Endothelial cell of umbilical vein (primary cell): ENCODE measurements at places on chromosomes 5 and 9. TPM values are rescaled to one million over a fixed set of nuclear protein-coding genes. Genes with fewer than 3 reads are reported as not detected.

The RRAGA gene
- total RNA-seq, result 78.5 and 81.2 TPM in 2 replicates

The GPSM1 gene
- 42.8 and 47.1 TPM in 2 replicates for total RNA-seq

The NIPAL4 gene
- total RNA-seq, result not detected in 2 replicates

The CARD6 gene
- total RNA-seq, result 21.1 and 23.8 TPM in 2 replicates

The PCDHB9 gene
- total RNA-seq, result 0.16 and 0.20 TPM in 2 replicates

The PCDHB12 gene
- 0.18 and 0.20 TPM in 2 replicates for total RNA-seq

The NEUROG1 gene
- not detected in 2 replicates for total RNA-seq

The GHR gene
- 0.27 and 0.39 TPM in 2 replicates for total RNA-seq

The ATP6V1G1 gene
- 78.9 and 82.0 TPM in 2 replicates for total RNA-seq

The SLC25A2 gene
- total RNA-seq, result 0.39 and 0.46 TPM in 2 replicates

The FRMD3 gene
- total RNA-seq, result 6.1 and 7.3 TPM in 2 replicates

The FOXD4L3 gene
- total RNA-seq, result not detected in 2 replicates

The TNC gene
- total RNA-seq, result 0.29 TPM in 1 of 2 replicates, not detected in the other

The RABGAP1 gene
- 43.1 and 53.6 TPM in 2 replicates for total RNA-seq

The SPINK14 gene
- not detected in 2 replicates for total RNA-seq

The ZBTB6 gene
- total RNA-seq, result 5.5 and 6.5 TPM in 2 replicates

The MOB3B gene
- not detected in 2 replicates for total RNA-seq

The IRGM gene
- total RNA-seq, result not detected in 2 replicates

The MTAP gene
- 51.2 and 55.1 TPM in 2 replicates for total RNA-seq

The NR2F1-AS1 gene
- 13.8 and 15.2 TPM in 2 replicates for total RNA-seq

The NFIB gene
- total RNA-seq, result 160 and 174 TPM in 2 replicates

The TYRP1 gene
- total RNA-seq, result not detected in 2 replicates

The CDH6 gene
- total RNA-seq, result 0.35 TPM in 1 of 2 replicates, not detected in the other

The ACO1 gene
- 54.1 and 56.9 TPM in 2 replicates for total RNA-seq

The TRIM36 gene
- total RNA-seq, result 0.69 and 1.2 TPM in 2 replicates
